ENCODE measurements at places on chromosomes 1 and 21.

GRCh38 chr1:48062353-48062752 lies 65.2 kb upstream of the TRABD2B start:
- no peak for DNase-seq

DNA sequence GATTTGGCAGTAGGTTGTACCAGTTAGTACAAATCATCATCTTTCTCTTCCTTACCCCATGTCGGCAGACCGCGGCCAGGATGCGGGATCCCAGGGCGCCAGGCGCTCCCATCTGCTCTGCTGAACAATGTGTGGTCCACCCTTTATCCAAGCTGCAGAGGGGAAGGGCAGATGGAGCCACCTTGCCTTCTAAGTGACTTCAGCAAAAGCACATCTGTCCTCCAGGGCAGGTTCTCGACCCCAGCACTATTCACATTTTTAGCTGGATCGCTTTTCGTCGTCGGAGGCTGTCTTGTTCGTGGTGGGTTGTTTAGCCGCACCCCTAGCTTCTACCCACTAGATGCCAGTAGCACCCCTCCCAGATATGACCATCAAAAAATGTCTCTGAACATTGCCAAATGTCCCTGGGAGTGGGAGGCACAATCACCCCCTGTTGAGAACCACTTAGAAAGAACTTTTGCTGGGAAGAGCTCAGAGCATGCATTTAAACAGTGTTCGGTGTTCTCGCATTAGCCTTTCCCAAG lies 58.1 kb upstream of the SIM2 start:
- no peak for DNase-seq

DNA sequence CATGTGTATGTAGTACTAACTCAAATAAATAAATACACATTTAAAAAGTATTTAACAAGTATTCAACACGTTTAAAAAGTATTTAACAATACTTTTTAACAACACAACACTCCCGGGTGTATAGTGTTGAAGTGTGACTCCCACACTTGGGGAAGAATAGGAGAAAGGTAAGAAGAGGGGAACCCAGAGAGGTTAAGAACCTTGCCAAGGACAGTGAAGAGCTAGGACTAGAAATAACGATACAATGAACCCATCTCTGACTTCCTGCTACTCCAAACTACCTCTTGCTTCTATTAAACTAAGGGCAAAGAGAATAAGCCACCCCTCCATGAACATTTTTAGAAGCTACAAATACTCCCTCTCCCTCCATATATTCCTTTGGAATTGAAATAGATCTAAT lies 1.7 kb upstream of the GFI1 start:
- no peak for DNase-seq

- peak; percentile 61 for DNase-seq
Measured at GRCh38 chr1:119091618-119092017, 48.8 kb downstream of the WARS2 start.

DNA sequence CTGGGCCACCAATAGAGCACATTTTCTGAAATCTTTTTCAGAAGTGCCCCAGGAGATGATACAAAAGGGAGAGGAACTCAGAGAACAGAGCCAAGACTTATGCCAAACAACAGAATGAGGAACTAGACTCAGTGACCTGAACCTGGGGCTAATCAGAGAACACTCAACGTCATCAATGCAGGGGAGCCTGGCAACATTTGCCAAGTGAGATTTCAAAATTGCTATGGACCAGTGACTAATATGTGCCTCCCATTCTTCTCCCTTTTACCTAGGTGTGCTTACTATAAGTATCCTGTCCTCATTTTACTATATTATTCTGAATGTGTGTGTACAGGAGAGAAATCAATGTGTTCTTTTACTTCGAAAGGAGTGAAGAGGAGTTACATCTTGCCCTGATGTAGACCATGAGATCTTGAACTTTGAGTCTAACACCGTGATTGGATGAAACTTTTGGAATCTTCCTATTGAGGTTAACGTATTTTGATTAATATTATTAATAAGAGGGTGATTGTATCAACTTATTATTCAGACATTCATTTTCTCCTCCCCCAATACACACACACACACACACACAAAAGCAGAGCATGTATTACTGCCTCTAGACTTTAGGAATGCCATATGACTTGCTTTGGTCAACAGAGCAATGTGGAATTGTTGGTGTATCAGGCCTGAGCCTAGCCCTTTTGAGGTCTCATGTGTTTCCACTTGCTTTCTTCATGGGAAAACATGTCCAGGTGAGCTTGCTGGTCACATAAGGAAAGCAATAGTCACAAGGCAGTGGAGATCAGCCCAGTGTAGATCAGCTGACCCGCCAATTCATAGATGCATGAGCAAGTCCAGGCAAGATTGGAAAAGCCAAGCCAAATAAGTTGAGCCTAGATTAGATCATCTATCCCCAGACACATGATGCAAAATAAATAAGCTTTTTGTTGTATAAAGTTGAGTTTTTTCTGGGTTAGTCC lies 80.3 kb upstream of the ETS2 start:
- no peak for DNase-seq

GRCh38 chr1:54480525-54480848 lies 67.5 kb upstream of the ACOT11 start:
- DNase-seq, result no peak

- DNase-seq, result no peak
Measured at GRCh38 chr1:116628448-116628847, 39.1 kb downstream of the IGSF3 start.

DNA sequence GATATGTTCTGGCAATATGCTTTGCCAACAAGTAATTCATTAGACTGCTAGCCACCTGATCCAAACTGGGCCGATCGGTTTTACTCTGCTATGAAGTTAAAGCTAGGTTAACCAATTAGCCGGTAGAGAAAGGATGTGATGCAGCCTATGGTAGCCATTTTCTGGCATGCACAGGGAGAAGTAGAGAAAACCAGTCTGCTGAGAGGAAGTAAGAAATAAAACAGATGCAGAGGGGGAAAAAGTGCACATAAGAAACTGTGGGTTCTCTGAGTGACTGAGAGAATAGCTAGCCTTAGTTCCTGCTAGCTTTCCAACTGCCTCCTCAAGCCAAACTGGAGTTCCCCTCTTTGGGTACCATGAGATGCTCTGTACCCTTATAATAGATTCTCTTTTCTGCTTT lies 52.8 kb downstream of the ARID4B start:
- no peak for DNase-seq

GRCh38 chr1:47709872-47710231 lies 272.0 kb downstream of the FOXD2 start:
- no peak for DNase-seq

GRCh38 chr1:169090308-169090899 lies 16.1 kb upstream of the ATP1B1 start:
- DNase-seq, result no peak

- DNase-seq, result no peak
Measured at GRCh38 chr1:13775459-13775858, 75.5 kb downstream of the PRDM2 start.

- DNase-seq, result no peak
Measured at GRCh38 chr1:80841261-80841660, 959.5 kb upstream of the ADGRL2 start.

- no peak for DNase-seq
Measured at GRCh38 chr1:223410036-223410435, 16.8 kb downstream of the CCDC185 start.

DNA sequence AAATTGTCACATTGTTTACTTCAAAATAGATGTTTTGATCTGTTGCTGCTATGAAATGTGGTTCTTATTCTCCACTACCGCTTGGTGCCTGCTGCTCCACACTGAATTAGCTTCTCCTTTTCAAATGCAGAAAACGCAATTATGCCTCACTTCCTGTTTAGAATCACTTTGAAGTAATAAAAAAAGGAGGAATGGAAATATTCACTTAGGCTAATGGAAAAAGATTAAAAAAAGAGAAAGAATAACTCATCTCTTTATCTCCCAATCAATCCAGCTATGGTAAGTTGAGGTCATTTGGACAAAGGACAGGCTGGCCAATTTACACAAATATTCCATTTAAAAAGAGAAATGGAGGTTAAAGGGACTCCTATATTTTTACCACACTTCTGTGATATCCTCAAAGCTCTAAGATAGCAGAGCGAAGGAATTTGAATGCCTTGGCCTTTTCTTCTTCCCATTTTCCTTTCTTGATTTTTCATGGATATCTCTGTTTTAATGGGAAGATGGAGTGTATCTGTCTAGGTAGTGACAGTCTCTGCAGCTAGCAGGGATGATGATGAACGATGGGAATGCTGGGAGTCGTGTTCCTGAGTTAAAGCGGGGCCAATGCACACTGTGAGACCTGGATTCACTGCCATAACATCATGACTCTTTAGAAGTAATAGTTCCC lies 35.7 kb downstream of the RGS5 start:
- no peak for DNase-seq

GRCh38 chr1:27360159-27361043 lies 6.4 kb downstream of the MAP3K6 start:
- DNase-seq, result no peak

DNA sequence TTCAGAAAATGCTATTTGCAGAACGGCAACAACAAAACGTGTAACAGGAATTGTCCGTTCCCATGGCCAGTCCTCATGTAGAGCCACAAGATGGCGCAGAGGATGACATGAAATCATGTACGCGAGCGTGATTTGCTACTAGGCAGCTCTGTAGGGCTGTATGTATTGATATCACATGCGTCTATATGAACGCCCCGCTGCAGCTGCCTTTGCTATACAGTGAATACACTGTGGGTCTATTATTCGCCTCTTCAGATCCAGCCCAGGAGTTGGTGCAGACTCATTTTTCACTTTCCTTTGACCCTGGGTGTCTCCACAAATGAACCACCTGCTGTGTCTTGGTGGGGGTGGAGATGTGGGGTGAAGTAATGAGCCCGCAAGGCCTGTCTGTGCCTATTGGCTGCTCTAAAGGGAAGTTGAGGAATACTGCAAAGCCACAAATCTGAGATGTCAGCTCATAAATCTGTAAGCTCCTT lies 361.5 kb downstream of the KIF26B start:
- DNase-seq, result peak; percentile 61

DNA sequence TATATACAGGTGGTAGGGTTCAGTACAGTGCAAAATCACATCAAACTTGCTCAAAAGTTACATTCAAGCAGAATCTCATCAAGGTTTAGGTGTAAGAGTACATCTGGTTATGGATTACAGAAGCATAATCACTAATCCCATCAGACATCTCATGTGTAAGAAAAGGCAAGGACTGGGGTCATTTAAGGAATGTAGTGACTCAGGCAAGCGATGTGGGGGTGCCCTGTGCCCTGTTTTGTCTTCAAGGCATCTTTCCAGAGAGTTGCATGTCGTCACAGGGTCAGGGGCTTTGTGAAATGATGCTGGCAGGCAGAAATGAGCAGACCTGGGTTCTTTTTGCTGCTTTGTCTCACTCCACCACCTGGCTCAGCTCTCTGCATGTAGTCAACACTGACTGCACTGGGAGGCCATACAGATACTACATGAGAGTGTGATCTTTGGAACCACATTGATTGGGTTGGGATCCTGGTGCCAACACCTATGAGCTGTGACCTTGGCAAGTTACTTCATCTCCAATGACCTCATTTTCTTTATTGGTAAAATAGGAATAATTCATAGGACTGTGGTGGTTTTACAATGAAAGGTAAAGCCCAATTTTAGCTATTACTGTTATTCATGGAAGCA lies 8.2 kb upstream of the HHIPL2 start:
- DNase-seq, result no peak

GRCh38 chr1:31435471-31436409 lies 22.7 kb downstream of the SERINC2 start:
- no peak for DNase-seq

DNA sequence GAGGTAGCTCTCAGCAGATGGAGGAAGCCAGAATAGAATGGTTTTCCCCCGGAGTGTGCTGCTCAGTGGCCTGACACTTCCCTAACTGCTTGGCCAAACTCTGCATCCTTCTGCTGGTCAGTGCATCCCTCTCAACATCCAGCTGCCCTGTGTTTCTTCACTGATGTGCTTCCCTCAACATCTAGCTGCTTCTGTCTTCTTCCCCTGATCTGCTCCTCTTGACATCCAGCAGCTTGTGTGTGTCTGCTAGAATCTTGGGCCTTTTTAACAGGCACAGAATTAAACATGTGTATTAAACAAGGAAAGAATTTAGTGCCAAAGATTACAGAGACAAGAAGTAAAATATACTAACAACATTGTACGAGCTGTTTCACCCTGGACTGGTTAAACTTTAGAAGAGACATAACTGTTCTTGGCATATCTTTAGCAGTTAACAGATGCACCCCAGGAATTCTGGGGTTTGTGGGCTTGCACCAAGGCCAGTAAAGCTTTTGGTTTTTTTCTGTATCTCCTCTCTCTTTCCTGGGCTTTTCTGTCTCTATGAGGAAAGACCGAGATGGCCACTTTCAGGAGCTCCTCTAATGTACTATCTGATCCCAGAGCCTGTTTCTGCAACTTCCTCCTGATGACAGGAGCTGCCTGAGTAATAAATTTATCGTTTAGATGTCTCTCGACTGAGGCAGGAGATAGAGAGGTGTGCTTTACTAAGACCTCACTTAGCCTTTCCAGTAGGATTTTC lies 34.8 kb upstream of the HSD3B1 start:
- DNase-seq, result no peak

DNA sequence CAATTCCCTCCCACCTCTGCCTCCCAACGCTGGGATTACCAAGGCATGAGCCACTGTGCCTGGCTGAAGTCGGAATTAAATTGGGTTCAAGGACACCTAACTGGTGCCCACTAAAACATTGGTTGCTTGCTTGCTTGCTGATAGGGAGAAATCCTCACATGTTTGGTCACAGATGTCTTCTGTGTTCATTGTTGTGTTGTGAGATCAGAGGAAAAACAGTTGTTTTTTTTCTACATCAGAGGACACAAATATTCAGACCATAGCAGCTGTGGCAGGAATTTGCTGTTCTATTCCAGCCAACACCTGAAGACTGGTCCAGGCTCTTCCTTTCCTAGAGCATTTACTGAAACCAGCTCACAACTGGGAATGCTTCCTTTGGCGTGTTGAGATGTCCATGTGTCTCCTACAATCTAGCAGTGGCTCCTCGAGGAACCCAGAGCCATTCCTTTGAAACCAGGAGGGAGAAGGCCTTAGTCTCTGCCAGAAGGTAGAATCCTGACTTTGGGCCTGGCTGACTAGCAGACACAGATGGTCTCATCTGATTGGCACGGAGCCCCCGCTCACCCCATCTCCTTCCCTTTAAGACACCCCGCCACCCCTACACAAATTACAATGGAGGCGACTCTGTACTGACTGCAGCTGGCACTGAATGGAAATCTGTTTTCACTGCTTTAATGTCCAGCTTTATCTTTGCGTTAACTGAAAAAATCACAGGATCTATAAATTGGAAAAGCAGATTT lies 24.3 kb upstream of the TRIM17 start:
- no peak for DNase-seq

GRCh38 chr1:23989263-23989662 lies 9.1 kb upstream of the SRSF10 start:
- no peak for DNase-seq

GRCh38 chr1:7326366-7326765 lies 444.7 kb upstream of the VAMP3 start:
- DNase-seq, result no peak

GRCh38 chr1:15034656-15035055 lies 118.9 kb upstream of the TMEM51 start:
- no peak for DNase-seq

GRCh38 chr21:45756029-45756428 lies 112.5 kb downstream of the PCBP3 start:
- no peak for DNase-seq

Data from NCI-H1417 (cell line).